Cerebellar nuclear complex (tissue), 1 donor: ENCODE measurements at places on chromosomes 16 and 17.

GRCh38 chr17:6218333-6218732, 148.2 kb downstream of the WSCD1 start:
- no peak for DNase-seq

DNA sequence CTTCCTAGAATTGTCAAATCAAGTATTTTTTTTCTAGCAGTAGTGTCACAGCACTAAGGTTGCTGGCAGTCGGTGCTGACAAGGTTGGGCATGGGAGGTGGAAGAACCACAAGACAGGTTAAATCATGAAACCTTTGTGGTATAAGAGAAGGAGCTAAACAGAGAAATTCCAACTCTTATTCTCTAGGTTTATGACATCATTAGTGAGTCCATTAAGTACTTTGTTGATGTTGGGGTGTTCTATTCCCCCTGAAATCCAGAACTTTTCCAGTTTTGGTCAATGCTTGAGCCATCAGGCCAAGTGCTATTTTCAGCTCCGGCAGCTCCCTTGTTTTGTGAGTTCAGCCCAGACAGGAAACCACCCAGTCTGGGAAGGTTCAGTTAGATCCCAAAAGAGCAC, 206.0 kb upstream of the SOX9 start:
- no peak for DNase-seq

DNA sequence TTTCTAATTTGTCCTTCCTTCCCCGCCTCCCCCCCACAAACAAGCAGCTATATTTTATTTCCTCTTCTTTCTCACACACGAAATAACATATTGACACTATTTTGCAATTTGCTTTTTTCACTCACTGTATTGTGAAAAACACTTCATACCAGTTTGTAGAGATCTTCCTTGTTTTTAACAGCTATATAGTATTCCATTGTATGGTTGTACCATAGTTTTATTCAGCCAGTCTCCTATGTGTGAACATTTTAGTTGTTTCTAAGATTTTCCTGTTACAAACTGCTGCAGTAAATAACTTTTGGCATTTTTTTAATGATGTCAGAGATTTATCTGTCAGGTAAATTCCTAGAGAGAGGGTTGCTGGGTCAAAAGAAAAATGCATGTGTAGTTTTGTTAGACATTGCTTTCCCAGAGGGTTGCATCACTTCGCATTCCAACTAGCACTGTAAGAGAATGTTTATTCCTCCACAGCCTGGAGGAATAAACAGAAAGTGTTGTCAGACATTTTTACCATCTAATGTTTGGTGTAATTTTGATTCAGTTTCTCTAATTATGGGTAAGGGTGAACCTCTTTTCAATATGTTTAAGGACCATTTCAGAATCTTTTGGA, 101.2 kb downstream of the MRTFB start:
- DNase-seq = no peak

GRCh38 chr17:67999291-67999911, 3.1 kb upstream of the C17orf58 start:
- DNase-seq = no peak

DNA sequence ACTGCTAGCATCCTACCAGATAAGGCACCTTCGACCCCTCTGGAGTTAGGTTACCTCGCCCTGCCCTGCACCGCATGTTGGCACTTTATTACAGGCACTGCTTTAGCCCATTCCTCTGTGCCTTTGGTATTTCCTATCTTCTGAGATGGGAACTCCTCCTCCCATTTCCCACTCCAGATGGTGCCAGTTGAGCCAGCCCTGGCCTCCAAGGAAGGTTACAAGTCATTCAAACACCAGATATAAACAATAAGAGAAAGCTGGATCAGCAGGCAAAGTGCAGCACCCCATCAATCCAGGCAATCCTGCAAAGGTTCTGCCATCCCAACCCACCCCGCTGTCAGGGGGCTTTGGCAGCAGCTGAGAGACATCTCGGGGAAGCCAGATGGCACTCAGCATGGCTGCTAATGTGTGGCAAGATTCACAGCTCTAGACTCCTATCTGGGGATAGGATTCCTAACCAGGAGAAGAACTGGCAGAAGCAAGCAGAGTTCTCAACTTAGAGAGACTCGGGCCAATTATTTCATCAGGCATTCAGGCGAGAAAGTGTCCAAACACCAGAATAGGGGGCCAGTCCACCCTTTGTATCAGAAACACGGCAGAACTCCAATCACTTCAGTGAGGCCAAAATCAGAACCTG, 113.0 kb downstream of the COPRS start:
- peak; percentile 49 for DNase-seq
